ENCODE measurements at places on chromosomes 5 and 9.
A peak's percentile ranks its signal among the peaks of the same experiment; 100 is the strongest.

- no peak for DNase-seq
Observed at GRCh38 chr9:107992271-107992670, 502.7 kb upstream of the KLF4 start.

DNA sequence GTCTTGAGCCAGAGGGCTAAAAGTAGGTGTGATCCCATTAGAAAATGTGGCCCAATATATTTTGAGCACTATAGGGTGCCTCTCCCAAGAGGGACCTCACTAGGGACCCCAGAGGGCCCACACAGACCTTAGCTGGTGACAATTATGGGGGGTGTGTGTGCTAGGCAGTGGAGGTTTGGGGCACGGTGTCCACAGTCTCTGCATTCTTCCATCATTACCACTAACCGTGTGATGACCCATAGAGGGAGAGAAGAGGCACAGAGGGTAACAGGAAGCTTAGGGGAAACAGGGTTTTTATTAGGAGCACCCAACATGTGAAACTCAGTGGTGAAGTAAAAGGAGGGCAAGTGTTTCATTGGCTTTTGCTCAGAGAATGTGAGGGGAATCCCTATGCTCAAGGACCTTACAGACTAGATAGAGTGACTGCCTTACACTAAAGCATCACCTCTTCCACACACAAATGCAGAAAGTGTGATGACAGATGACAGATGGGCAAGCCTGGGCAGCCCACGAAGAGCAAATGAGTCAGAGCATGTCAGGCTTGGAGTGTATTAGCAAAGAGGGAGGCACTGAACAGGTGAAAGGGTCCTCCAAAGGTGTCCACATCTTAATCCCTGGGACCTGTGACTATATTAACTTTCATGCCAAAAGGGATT lies 2.5 kb upstream of the ACTL7A start:
- DNase-seq = no peak

DNA sequence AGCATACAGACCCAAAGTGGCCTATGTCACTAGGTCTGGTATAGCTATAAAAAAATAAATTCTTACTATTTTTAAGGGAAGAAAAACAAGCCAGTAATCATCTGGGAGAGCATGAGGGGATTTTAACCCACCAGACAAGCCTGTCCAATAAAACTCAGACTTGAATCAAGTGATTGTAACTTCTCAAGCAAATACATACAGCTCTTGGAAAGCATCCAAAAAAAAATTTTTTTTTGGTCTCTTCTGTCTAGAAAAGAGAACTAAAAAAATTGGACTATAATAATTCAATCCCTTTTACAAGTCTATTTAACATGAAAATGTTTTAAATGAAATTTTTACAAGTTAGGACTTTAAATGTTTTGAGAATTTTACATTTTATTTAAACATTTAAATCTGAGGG lies 61.7 kb downstream of the FBXL17 start:
- DNase-seq = no peak

- no peak for DNase-seq
Observed at GRCh38 chr5:113195771-113196170, 219.2 kb downstream of the DCP2 start.

DNA sequence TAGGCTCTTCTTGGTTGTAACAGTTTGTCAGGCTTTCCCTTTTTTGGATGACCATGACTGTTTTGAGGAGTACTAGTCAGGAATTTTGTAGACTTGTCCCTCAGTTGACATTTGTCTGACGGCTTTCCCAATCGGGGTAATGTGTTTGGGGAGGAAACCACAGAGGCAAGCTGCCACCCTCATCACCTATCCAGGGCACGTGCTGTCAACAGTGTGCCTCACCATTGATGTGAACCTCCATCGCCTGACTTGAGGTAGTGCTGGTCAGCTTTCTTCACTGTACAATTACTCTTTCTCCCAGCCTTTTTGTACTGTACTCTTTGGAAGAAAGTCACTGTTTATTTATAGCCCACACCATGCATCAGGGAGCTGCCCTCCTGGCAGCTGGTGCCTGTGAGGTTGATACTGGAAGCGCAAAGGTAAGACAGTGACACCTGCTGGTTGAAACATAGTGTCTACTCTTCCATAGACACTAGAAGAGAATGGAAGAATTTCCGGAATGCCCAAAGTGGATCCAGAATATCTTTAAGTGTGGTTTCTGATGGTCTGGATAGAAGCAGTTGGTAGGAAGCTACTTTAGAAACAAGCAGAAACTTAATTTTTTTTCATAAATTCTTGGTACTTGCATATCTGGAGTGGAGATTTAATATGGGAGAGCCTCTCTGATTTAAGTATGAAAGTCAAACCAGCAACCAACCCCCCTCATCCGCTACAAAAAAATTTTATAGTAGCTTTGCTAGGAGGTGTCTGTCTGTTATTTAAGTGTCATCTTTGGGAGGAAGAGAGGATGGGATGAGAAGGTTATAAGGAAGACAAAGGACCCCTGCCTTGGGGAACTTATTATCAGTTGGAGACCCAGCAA lies 69.3 kb downstream of the SNX30 start:
- peak; percentile 77 for DNase-seq

GRCh38 chr5:25619273-25619672 lies 974.5 kb upstream of the CDH10 start:
- DNase-seq = no peak

DNA sequence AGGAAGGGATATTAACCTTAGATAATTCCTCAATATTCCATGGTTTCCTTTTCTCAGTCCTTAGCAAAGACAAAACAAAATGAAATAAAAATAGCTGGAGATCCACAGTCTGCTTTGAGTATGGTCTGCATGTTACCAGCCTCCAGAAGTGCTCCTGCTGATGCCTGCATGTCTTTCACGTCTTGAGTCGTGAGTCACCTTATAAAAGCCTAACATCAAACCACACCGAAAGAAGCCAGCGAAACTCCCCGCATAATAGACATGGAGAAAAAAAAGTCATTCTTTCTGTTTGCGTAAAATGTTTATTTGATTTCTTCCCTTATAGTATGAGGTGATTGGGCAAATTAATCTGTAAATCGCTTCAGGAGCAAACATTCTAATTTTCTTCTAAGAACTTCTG lies 380.5 kb downstream of the SLCO4C1 start:
- peak; percentile 80 for DNase-seq

GRCh38 chr9:134855231-134855899 lies 25.2 kb upstream of the FCN2 start:
- DNase-seq = no peak

DNA sequence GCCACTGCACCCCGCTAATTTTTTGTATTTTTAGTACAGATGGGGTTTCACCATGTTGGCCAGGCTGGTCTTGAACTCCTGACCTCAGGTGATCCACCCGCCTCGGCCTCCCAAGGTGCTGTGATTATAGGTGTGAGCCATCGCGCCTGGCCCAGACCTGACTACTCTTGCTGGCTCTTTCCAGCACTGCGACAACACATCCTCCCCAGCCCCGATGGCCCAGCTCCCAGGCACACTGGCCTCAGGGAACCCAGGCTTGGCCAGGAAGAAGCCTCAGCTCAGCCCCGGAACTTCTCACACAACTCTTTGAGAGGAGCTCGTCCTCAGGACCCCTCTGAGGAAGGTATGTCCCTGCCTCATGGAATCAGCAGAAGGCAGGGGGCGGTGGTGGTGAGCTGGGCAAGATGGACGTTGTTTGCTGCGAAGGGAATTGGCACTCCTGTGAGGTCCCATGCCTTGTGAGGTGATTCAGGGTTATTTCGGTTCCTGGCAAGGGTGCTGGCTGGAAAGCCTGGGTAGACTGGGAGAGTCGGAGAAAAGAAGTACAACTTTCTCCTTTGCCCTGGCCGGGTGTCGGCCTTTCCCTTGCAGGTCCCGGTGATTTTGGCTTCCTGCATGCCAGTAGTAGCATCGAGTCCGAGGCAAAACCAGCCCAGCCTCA lies 5.9 kb downstream of the DELE1 start:
- no peak for DNase-seq

DNA sequence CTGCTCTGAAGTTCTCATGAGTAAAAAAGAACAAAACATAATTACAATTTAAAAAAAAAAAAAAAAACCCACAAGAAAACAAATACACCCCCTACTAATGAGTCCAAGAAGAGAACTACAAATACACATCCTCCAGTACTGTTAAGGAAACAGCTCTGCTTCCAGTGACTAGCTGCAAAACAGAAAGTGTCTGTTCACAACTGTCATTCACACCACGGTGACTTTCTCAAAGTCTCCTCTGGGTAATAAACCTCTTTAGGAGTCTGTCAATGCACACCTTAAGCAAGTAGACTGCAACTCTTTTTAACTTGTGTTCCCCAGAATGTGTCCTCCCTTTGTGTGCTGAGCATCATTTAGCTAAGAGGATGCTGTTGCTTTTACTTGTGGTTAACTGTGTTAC lies 6.2 kb downstream of the REEP5 start:
- no peak for DNase-seq

DNA sequence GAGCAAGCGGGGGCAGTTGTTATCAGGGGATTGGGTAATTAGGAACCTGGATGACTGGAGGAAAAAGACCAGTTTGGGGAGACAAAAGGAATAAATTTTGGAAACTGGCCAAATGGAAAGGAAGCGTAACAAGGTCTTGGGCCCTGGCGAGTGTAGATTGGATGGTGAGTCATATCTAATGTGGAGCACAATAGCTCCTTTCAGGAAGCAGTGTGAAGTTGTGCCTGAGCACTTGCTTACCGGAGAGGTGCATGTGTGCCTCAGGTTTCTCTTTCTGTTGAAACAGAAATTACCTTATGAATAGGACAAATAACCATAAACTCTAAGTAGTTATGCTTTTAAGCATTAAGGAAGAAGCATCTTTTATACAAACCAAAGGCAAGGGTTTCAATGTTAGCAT lies 176.4 kb downstream of the KIF4B start:
- no peak for DNase-seq

GRCh38 chr5:78600687-78601414 lies 47.7 kb downstream of the LHFPL2 start:
- peak; percentile 80 for DNase-seq

DNA sequence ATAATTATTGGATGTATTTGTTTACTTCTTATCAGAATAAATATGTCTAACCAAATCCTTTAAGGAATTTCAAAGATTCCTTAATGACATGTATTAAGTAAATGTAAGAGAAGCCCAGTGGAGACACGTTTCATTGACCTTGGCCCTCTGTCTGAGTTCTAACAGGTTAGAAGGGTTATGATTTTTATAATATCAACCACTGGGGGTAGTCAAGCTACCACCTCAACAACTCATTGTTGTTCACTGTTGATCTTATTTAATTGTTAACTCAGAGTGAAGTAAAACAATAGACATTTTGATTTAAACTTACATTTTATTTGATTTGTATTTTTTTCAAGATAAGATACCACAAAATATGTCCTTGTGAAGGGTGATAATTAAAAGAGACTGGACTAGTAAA lies 499.2 kb upstream of the COX7C start:
- DNase-seq = no peak

DNA sequence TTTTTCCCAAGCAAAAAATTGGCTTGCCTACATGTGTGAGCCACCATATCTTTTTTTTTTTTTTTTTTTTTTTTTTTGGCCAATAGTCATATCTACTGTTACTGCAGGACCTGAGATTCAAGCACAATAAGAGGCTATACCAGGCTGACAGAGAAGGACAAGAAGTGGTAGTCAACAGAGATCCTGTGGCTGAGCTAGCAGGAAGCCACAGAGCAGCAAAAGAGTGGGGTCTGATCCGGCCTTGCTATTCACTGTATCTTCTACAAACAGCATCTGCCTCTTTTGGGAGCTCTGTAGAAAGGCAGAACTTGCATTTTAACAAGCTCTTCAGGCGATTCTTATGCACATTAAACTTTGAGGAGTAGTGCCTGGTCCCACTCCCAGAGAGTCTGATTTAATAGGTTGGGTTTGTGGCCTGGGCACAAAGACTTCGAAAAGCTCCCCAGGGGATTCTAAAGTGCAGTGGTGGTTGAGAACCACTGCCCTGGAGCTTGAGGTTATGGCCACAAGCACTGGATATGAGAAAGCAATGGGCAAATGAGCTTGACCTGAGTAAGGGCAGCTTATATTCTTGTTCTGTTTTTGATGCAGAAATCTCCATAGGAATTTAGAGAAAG lies 162.8 kb downstream of the PIK3R1 start:
- DNase-seq = no peak

DNA sequence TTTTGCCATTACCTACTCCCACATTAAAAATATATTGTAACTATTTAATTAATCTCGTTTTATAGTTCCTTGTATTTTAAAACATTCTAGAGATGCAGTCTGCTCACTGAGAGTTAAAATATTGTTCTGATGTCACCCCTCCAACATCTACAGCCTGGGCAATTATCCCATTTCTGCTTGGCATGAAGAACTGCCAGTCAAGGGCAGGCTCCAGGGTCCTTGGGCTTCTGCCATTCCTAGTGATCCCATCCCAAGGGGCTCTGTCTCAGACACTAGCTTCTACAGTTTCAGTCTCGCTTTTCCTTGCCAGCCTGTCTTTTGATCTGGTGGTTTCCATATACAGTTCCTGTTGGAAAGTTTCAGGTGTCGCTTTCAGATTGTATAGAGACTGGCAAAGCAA lies 287.2 kb downstream of the TMEM232 start:
- no peak for DNase-seq

GRCh38 chr9:38178237-38178636 lies 109.2 kb upstream of the SHB start:
- DNase-seq = no peak

DNA sequence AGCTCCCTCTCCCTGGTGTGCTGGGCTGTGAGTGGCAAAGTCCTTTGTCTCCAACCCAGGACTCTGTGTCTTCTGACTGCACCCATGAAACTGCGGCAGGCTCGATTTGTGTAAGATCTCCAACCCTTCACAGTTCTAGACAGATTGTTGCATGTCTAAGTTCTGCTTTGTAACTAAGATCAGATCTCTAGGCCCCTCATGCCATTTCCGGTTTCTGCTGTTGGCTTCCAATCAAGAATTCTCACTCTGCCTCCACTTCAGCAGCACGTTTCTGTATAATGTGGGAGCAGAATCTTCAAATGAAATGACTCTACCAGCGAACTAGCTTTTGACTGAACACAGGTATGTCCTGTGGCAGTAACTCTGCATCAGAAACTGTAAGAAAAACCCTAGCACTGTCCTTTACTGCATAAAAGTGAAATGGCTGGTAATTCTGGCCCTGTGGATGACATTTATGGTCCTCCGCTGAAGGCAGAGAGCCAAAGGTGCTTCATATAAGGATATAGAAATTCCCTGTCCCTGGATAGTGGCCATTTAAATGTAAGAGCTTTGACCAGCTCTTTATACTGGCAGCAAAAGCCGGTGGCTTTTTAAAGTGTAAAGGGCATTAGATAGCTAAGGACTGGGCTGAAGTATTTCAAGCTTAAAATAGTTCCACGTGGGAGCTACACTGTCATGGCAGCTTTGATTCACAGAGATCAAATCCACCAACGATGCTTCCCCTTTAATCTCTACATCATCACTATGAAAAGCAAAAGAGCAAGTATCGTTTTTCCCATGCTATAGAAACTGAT lies 319.0 kb upstream of the CDH6 start:
- no peak for DNase-seq

GRCh38 chr9:22112870-22113821 lies 104.0 kb upstream of the CDKN2B start:
- no peak for DNase-seq

DNA sequence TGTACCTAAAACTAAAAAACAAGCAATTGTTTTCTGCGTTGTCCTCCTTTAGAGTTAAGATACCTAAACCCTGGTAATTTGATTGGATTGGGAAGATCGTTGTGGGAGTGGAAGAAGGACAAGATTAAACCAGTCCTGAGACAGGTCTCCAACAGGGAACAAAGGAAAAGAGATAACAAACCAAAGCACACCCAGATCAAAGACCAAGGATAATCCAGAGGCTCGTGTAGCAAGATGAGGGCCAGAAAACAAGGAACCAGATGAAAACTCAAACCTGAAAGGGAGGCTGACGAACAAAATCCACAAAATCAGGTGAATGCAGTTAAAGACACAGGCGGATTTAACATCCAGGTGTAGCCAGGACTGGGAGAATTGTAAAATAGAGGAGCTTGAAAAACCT lies 618.1 kb downstream of the SLCO4C1 start:
- no peak for DNase-seq
